Stimulated activated CD8-positive, alpha-beta memory T cell treated with anti-CD3 and anti-CD28 coated beads, Interleukin-7, amount 100 ng/mL, for 4 hours (primary cell): ENCODE measurements at places on chromosomes 6 and 20.

GRCh38 chr20:7828437-7828836 is 111.8 kb downstream of the HAO1 start:
- no peak for DNase-seq

DNA sequence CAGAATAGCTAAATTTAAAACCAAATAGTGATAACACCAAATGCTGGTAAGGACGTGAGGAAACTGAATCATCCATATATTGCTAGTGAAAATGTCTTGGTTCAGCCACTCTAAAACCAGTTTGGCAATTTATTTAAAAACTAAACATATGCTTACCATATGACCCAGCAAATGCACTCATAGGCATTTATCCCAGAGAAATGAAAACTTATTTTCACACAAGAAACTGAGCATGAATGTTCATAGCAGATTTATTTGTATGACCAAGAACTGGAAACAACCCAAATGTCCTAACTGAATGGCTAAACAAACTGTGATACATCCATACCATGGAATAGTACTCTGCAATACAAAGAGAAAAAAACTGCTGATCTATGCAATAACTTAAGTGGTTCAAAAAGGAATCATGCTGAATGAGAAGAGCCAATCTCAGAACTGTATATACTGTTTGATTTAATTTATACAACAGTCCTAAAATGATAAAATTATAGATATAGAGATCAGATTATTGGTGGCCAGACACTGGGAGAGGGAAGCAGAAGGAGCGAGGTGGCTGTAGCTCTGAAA is 115.6 kb upstream of the ADGRF1 start:
- no peak for DNase-seq

DNA sequence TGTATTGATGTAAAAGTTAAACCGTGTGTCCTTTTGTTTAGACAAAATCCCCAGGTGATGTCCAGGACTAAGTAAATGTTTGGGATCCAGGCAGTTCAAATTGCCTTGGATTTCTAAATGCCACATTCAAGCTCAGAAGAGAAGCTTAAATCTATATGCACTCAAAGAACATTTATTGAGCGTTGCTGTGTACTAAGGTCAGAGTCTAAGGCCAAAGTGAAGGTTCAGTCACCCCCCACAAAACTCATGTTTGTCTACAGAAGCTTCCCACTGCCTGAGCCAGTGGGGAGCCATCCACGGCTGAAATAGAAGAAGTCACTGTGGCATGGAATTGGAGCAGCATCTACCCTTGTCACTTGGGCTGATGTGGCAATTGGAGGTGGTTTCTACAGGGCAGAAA is 70.7 kb upstream of the INSM1 start:
- DNase-seq, result no peak

DNA sequence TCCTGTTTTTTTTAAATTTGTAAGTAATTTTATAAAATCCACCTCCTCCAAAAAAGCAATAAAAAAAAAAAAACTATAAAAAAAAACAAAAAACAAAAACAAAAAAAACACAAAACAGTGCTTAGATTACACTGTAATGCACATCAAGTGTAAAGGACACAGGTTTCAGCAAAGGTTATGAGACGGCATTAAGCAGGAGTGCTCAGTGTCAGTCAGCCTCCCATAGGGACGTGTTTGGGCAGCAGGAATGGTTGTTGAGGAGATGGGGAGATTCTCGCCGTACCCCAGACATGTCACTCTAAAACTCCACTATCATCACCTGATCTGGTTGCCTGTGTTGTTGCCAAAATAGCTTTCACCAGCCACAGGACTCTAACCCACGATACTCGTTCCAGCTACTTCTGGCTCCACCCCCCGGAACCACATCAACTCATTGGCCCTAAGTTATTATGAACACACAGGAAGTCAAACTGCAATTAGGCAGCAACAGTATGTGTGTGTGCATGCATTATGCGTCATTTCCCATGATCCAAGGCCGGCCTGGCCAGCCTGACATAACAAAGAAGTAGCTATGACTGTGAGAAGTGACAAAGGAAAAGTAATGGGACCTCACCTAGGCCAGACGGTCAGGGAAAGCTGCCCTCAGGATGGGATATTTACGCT is 28.7 kb downstream of the ECT2L start:
- DNase-seq, result no peak

DNA sequence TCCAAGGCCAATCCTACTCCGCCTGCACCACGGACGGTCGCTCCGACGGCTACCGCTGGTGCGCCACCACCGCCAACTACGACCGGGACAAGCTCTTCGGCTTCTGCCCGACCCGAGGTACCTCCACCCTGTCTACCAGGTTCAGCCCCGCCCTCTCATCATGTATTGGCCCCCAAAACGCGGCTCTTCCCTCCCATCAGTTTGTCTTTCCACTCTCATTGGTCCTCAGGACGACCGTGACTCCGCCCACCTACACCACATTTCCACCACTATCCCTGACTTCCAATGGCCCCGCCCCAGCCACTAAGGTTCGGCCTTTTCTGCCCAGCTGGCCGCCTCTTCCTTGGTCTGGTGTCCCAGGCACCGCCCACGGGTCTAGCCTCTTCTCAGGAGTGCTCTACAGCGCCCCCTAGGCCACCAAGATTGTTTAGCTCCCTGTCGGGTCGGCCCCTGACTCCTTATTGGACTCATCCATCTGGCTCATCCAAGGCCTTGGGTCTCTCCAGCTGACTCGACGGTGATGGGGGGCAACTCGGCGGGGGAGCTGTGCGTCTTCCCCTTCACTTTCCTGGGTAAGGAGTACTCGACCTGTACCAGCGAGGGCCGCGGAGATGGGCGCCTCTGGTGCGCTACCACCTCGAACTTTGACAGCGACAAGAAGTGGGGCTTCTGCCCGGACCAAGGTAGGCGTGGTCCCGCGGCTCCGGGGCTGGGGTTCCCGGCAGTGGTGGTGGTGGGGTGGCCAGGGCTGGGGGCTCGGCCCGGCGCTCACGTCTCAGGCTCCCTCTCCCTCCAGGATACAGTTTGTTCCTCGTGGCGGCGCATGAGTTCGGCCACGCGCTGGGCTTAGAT is 3.1 kb downstream of the MMP9 start:
- no peak for DNase-seq

- no peak for DNase-seq
Observed at GRCh38 chr20:59082981-59083380, 40.4 kb upstream of the PRELID3B start.

DNA sequence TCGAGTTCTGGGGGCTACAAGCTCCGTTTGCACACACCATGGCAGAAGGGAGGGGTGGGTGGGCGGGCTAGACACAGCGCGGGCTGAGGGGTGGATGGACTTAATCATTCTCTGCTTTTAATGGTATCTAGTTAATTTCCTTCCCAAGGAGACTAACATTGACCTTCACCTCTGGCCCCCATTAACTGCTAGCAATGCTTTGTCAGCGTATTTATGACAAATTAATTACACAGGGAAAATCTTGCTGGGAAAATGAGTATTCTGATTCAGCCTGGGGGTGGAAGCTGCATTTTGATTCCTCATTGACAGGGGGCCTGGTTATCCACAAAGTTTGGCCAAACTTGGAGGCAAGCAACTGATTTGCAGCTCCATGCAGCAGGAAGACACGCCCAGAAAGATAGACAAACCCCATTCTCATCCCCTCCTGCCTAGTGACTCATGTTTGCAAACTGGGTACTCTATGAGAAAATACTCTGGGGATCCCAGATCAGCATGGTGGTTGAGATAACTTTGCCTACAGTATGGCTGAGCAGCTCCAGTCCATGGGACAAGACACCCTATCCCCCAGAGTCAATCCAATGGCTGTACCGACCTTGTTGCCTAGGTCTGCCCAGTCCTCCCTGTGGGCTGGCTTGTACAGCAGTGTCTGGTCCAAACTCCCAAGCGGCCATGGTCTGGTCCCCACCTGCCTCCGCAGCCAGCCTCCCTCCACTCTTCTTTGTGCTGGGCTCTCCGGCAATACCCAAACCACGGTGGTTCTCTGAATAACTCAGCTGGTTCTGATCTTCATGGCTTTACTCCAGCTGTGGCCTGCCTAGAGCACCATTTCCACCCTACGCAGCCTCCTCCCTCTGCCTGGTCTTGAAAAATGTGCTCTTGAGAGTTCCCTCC is 19.7 kb downstream of the ZBP1 start:
- no peak for DNase-seq
